NCI-H2171 treated with DMSO at 0.1 percent for 48 hours (cell line): ENCODE measurements at places on chromosomes 2 and 18.
A peak's percentile ranks its signal among the peaks of the same experiment; 100 is the strongest.

DNA sequence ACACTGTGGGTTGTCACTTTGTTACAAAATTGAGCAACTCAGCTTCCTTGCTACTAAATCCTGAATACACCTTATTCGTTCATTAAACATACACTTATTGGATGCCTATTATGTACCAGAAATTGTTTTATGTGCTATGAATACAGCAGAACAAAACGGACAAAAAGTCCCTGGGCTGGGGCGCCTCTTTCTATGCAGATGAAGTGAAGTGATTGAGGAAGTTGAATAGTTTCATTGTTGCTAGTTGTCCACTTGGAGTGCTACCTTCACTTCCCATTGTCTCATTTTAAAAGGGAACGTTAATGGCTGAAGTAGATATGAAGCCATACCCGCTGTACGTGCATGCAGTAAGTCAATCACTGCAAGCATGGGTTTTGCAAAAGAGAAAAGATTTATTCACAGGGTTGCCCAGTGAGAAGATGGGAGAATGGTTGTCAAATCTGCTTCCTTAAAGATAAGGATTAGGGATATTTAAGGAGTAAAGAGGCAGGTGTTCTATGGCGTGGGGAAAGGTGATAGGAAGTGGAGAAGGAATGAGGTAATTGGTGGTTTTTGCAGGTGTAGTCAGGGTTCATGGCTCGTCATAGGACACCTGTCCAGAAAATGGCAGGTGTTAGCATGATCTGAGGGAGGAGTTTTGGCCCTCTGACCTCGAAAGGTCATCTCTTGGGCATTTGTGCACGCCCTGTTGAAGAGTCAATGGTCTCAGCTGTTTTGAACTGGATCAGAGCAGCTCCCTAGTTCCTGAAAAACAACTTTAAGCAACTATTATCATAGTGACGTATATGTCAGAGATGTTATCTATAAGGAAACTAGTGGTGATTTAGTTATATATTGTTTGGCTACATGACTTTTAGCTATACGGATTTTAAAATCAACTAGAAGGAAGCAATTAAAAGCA, 23.5 kb downstream of the TRPM8 start:
- no peak for DNase-seq

DNA sequence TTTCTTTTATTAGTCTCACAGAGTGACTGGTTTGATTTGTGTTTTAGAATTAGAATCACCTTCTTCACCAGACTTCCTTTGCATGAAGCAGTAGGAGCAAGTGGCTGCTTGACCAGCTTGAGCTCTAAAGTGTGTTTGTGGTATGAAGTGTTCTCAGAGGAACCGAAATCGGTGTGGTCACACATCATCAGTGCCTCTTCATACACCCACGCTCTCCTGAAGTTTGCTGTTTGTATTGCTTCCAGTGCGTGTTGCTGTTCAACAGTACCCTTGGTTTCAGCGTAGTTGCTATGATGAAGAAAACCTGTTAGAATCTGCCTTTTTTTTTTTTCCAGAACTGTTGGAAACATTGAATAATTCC, 77.9 kb downstream of the LIMS1 start:
- no peak for DNase-seq

GRCh38 chr18:37309059-37309458, 256.5 kb downstream of the CELF4 start:
- peak; percentile 13 for DNase-seq

DNA sequence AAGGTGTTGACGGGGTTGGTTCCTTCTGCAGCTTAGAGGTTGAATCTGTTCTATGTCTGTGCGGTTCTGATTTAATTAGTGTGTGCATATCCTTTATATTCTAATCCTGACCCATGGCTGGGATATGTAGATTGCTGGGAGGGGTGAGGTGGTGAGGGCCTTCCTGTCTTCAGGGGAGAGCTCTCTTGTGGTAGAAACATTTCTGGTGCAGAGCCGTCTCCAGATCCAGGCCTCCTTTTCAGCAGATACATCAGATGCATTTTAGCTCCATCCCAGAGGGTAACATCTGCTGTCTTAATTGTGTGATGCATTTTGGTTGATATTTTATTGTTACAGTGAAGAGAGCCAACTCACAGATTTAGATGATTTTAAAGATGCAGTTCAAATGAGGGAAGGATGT, 227.8 kb downstream of the AGAP1 start:
- DNase-seq, result no peak

GRCh38 chr2:140383781-140384180, 1603.6 kb upstream of the NXPH2 start:
- DNase-seq, result no peak

DNA sequence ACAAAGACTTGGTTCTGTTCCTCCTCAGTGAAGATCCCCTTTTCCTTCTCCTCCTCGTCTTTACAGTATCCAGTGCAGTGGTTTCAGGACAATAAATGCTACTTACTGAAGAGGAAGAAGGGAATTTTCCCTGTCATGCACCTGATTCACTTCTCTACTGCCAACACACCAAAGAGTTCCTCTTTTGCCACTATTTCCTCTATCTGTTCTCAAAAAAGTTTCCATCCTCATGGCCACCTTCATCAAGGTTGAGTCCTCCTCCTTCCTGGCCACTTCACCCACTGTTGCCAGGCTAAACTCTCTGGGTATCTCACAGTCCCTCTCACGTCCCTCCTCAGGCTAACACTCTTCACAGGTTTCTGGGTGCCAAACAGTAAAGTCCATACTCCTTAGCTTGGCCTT, 41.7 kb downstream of the PLEKHM3 start:
- no peak for DNase-seq

- no peak for DNase-seq
These were observed 28.6 kb downstream of the EPG5 start for GRCh38 chr18:45938488-45938935.

GRCh38 chr18:24000613-24001490, 13.7 kb upstream of the TTC39C start:
- DNase-seq, result no peak

DNA sequence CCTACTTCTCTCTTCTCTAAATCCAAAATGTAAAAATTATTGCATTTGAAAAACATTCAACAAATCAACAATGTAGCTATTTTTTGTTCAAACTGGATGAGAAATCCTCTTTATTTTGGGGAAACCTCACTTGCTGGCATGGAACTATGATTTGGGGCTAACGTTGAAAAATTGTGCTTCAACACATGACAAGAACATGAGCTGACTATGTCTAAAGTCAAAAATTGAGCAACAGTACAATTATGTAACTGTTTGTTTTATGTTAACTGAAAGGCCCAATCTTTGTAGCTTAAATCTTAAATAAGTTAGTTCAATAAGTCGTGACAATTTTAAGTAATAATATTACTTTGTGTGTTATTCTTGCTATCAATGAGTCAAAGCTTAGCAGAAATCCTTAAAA, 67.3 kb downstream of the TMEFF2 start:
- no peak for DNase-seq

- no peak for DNase-seq
These were observed 371.9 kb upstream of the VRK2 start for GRCh38 chr2:57674743-57675142.

- DNase-seq, result no peak
These were observed 77.8 kb upstream of the STON1 start for GRCh38 chr2:48452108-48452507.

DNA sequence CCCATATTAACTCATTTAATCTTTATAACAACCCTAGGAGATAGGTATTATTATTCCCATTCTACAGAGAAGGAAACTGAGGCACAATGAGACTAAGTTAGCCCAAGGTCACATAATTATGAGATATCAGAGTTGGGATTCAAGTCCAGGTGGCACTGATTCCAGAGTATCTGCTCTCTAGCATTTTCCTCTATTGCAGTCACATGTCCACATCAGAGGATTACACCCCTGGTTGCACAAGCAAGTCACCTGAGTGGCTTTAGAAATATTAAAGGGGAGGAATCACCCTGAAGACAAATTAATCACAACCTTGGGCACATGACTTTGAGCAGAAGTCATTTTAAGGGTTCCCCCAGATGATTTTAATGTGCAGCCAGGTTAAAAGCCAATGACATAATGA, 23.8 kb downstream of the SRD5A2 start:
- no peak for DNase-seq

- peak; percentile 67 for DNase-seq
These were observed 308.3 kb upstream of the EPAS1 start for GRCh38 chr2:45988879-45989278.

DNA sequence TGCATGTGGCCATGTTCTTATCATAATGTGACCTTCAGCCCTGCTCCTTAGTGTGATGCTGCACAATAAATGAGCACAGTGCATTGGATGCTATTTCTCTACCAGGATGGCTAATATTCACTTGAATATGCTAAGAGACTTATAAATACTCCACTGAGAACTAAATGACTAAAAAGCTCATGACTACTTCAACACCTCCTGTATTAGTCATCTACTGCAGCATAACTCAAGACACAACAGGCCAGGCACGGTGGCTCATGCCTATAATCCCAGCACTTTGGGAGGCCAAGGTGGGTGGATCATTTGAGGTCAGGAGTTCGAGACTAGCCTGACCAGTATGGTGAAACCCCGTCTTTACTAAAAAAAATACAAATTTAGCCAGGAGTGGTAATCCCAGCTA, 213.4 kb downstream of the RND3 start:
- DNase-seq, result no peak

- DNase-seq, result no peak
These were observed 6.0 kb downstream of the TMEM214 start for GRCh38 chr2:27038631-27039339.

DNA sequence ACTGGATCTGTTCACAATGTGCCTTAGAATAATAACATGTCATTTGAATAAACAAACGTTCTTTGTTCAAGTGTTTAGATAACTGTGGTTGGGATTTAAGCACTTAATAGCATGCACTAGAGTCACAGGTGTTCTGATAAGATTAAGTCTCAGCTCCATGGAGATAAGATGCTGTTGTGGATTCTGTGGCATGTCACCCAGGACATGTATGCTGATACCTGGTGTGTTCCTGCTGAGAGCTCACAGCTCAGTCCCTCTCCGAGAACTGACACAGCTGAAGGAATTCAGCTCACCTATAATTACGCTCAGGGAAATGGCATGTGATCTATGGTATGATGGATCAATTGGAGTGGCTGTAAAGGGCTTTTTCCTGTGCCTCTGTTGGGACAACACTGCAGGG, 75.4 kb upstream of the ST6GAL2 start:
- DNase-seq, result no peak

DNA sequence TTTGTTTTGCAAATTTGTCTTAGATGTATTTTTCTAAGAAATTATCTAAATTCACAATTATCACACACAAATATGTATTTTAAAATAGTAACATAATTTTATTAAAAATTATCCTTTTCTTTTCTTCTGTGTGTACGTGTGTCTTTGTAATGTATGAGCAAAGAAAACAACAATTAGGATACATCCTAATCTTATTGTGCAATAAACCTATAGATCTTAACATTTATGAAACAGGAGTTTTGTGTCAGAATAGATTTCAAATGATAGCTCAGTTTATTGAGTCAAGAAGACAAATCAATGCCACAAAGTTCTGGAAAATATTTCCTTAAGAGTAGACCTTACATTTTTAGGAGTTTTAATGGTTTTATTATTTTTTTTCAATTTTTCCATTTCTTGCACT, 212.2 kb downstream of the KCNJ3 start:
- no peak for DNase-seq

DNA sequence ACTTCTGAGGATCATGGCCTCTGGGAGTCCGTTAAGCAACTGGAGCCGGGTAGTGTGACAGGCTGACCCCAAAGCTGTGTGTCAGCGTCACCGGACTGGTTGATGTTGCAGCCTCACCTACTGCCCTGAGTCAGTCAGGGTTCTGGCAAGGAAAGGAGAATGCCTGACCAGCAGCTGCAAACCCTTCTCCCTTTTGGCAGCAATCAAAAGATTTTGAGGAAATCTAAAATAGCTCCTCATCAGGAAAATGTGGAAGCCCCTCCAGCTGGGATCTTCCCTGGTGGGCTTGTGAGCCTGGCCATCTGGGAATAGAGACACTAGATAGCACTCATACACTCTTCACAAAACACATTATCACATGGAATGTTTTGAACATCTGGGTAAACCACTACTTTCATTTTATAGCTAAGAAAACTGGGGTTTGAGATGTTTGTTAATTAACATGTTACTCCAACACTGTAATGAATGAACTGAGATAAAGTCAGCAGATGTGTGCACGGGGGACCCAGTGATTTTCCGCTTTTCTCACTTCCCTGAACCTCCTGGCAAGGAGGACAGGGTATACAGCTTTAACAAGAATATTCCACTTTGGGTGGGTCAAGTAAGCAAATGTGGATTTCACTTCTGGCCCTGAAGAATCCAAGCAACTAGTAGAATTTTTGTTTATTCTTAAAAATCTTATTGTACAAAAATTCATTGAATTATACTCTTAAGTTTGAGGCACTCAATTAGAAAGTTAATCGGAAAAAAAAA, 24.7 kb downstream of the CLUL1 start:
- peak; percentile 13 for DNase-seq

DNA sequence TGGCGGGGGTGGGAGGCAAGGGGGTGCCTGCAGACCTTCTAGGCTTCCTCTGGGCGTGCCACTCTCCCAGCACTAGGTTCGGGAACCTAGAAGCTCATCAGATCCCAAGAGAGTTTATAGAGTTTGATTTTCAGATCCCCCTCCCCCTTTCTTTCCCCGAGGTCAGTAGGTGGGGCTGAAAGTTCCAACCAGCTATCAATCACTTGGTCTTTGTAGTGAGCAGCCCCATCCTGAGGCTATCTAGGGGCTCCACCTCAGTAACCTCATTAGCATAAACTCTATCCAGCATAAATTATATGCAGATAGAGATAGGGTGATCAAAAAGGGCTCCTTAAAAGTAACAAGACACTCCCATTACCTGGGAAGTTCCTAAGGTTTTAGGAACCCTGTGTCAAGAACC, 32.8 kb downstream of the ERLEC1 start:
- DNase-seq, result no peak

DNA sequence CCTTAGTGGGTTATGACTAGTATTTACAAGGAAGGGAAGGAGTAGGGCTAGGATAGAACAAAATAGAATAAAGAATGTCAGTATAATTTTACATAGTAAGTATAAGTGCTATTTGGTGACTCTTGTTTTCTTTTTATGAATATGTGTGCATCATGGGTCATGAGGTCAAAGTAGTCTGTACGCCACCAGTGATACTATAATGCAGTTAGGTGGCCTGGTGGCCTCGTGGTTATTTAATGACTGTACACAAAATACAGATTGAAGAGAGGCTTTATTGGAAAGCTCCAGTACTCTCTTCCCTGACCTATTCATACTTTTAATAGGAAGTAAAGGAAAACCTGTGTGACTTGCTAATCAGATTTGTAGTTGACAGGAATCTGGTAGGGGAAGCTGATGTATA, 27.3 kb downstream of the CAB39 start:
- no peak for DNase-seq
